ENCODE measurements at places on chromosomes 16 and 17.

DNA sequence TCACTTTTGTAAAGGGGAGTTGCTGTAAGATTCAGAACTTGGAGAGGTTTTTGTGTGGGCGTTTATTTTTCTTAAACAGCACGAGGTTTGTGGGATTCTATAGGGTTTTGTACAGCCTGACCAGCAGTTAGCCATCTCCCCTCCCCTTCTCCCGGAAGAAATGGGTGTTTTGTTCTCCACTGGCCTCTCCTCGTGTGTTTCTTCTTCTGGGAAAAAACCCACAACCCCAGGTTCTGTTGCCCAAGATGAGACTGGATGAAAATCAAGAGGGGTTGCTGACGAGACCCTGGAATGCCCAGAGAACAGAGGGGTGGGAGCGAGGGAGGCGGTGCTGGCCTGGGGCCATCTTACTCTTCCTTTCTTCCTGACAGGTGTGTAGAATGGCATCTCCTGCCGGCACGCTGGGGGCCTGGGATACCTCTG lies 186.1 kb downstream of the MSI2 start:
- DNase-seq = no peak

DNA sequence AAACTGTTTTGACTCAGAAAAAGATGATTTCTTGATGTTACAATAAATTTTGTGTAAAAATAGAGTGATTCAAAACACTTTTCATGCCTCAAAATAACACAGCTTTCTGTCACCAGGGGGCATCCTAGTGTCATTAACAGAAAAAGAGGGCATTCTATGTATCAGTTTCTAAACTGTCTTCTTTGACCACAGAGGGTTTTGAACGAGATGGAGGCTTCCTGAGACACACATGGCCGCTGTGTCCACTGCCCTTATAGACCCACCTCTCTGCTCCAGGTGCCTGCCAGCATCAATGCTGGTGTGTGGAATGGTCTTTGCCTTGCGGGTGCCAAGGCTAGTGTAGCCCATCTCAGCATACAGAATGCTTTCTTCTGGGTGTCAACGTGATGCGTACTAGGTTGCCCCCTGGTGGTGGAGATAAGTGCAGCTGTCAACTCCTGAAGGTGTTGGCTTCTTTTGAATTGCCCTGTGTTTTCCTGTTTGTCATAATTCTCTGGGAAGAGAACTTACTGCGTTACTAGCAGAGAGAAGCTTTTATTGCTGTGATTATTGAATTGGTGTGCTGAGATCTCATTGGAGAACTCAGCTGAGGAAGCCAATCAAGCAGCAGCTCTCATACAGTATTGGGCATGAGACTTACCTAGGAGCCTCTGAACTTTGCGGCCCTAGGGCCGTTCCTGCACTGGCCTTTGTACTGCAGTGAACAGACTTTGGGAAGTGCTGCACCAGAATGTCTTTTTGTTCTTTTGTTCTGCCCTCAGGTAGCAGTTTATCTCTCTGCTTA lies 38.6 kb downstream of the USP10 start:
- DNase-seq = peak; percentile 80

GRCh38 chr16:48946686-48947370 lies 334.8 kb downstream of the CBLN1 start:
- no peak for DNase-seq

DNA sequence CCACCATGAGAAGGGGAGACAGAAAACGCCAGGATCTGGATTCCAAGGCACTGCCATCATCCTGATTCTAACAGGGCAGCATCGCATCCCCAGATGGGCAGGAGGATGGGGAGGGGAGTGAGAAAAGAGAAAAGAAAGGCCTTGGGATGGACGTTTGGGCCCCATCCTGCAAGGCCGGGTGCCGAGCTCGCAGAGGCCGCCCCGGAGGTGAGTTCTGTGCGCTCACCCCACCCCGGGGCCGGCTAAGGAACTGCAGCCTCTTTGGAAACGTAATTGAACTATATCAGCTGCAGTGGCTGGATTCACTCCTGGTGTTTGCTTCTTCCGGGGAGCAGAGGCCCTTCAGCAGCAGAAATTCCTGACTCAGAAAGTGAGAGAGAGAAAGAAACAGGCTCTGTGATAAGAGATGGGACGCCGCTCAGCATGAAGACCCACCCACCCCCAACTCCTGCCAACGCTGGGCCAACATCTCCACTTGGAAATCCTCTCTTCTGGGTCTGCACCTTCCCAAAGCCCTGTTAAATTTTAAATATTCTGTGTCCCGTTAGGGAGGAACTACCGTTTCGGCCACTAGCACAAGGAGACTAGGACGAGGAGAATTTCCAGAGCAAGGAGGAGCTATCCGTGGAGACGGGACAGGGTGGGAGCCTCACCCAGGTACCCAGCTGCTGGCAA lies 8.5 kb upstream of the SSTR2 start:
- peak; percentile 71 for DNase-seq

- no peak for DNase-seq
Measured at GRCh38 chr17:35773129-35773528, 12.4 kb downstream of the C17orf50 start.

GRCh38 chr17:6303664-6304063 lies 131.3 kb downstream of the AIPL1 start:
- no peak for DNase-seq

DNA sequence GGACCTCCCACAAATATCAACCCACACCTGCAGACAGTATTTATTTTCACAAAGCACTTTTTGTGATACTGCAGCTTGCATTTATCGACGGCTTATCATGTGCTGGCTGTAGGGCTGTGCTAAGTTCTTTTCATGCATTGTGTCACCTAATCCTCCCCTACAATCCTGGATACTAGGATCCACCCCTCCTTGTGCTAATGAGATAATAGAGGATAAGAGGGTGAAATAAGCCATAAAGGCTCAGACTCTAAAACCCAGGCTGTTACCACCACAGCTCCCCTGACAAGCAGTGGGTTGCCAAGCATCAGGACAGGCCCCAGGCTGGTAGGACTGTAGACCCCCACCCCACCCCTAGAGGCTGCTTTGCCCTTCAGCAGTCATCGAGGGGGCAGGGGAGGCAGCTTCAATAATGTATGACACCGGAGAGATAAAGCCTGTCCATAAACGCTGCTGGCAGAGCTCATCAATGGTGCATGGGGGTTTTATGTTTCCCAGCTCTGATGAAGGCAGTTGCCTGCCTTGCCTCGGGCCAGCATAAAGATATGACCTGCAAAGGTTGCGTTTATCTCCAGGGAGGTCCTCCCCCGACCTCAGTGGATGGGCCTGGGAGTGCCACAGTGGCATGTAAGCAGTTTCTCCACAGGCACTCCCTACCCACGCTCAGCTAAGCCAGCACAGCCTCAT lies 73.9 kb upstream of the C16orf82 start:
- no peak for DNase-seq

GRCh38 chr17:55763856-55764255 lies 13.0 kb downstream of the PCTP start:
- DNase-seq = no peak

- peak; percentile 61 for DNase-seq
Measured at GRCh38 chr16:27972500-27972899, 91.0 kb downstream of the GSG1L start.

GRCh38 chr16:12576878-12577277 lies 226.8 kb downstream of the CPPED1 start:
- no peak for DNase-seq

DNA sequence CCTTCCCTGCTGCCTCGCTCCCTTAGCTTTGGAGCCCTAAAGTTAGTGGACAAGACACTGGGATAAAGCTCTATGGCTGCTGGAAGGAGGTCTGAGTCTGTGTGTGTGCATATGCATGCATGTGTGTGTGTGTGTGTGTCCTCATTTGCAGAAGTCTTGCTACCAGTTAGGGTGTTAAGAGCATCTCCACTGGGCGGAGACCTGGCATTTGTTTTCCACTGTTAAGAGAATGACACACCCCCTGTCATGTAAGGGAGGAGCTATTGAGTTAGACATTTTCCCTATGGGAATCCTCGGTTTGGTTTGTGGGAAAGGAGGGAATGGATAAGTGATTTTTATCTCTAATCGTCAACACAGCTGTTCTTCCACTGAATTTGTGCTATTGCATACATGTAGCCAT lies 24.8 kb upstream of the ARHGAP23 start:
- no peak for DNase-seq

DNA sequence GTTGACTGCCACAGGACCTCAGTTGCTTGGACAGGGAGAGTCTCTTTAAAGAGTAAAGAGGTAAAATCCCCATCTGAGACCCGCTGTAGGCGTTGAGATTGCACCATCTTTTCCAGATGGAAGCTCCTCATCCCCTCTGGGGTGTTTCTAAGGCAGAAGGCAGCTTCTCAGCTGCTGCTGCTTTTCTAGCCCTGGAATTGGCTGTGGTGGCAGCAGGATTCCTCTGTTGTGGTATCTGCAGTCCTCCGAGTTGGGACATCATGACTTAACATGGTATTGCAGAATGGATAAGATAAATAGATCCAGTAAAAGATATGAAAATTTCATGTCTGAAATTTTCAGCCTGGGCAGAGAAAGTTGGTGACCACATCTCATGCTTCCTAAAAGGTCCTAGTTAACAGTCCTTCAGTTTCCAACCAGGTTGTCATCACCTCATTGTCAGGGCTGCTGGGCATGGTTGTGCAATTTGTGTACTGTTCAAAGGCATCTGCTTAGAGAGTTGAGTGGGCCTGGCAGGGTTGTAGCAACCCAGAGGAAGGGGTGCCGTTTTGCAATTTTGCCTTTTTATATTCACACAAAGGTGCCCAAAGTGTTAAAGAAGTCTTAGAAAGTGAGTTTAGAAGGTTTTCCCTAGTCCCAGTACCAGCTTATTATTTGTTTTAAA lies 150.4 kb downstream of the SPECC1 start:
- DNase-seq = no peak

DNA sequence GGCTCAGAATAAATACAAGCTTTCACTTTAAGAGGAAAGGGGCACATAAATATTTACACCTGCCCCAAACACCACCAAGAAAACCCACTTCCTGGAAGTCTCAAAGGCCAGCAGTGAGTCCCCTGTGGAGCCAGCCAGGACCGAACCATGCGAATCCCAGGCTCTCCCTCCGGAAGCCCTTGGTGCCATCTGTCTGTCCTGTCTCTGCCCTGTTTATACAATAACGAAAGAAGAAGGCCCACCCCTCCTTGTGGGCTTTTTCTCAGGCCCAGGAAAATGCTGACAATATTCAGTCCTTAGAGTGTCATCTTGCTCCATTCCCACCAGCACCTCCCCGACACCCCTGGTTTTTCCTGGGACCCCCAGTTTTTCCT lies 3.6 kb upstream of the SLC6A4 start:
- DNase-seq = no peak

GRCh38 chr17:18362698-18363100 lies 651 bp downstream of the SHMT1 start:
- peak; percentile 49 for DNase-seq

DNA sequence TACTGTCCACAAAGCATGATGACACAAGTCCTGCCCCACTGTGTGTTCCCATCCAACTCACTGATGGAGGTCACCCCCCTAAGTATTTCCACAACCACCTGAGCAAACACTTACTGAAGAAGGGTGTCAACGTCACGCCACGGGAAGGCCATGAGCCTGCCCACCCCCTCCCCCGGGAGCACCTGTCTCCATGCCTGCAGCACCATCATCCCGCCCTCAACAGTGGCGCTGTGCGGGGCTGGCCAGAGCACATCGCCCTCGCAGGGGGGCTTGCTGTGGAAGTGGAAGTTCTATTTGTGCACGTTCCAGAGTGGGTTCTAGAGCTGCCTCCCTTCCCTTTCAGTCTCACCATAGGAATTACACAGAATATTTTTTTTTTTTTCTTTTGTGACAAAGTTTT lies 4.3 kb upstream of the MBTPS1 start:
- no peak for DNase-seq

DNA sequence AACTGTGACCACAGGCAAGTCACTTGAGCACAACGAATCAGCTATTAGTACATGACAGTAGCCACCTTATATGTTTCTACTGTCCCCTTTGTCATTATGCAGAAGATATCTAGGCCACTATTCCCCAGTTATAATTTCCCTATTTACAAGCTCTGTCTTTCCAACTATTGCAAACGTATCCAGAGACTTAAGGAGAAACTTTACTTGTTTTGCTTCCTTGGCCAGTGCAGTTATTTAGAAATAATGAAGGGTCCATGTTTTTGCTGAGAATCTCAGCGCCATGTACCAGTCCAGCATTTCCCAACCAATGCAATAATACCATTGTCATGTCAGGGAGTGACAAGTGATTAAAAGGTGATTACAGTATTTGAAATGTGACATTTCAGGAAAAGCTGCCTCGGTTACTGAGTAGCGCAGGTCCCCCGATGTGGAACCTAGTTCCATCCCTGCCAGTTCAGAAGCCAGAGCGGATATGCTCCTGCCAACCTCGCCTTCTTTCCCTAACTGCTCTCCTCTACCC lies 743 bp downstream of the ZNF624 start:
- DNase-seq = peak; percentile 47

- no peak for DNase-seq
Measured at GRCh38 chr17:49548051-49548505, 27.6 kb upstream of the NXPH3 start.

DNA sequence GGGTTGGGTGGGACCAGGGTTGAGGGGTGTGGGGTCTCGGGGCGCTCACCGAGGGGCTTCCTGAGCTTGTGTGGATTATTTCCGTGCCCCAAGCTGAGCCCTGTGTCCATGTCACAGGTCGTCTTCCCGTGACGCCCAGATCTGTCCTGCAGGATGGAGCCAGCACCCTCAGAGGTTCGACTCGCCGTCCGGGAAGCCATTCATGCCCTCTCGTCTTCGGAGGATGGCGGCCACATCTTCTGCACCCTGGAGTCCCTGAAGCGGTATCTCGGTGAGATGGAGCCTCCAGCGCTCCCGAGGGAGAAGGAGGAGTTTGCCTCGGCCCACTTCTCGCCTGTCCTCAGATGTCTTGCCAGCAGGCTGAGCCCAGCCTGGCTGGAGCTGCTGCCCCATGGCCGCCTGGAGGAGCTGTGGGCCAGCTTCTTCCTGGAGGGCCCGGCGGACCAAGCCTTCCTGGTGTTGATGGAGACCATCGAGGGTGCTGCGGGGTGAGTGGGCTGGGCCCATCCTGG lies 1.0 kb downstream of the TELO2 start:
- peak; percentile 63 for DNase-seq

GRCh38 chr17:41613277-41614082 lies 913 bp upstream of the KRT16 start:
- DNase-seq = no peak

GRCh38 chr17:67022451-67022810 lies 21.9 kb upstream of the CACNG1 start:
- DNase-seq = no peak

DNA sequence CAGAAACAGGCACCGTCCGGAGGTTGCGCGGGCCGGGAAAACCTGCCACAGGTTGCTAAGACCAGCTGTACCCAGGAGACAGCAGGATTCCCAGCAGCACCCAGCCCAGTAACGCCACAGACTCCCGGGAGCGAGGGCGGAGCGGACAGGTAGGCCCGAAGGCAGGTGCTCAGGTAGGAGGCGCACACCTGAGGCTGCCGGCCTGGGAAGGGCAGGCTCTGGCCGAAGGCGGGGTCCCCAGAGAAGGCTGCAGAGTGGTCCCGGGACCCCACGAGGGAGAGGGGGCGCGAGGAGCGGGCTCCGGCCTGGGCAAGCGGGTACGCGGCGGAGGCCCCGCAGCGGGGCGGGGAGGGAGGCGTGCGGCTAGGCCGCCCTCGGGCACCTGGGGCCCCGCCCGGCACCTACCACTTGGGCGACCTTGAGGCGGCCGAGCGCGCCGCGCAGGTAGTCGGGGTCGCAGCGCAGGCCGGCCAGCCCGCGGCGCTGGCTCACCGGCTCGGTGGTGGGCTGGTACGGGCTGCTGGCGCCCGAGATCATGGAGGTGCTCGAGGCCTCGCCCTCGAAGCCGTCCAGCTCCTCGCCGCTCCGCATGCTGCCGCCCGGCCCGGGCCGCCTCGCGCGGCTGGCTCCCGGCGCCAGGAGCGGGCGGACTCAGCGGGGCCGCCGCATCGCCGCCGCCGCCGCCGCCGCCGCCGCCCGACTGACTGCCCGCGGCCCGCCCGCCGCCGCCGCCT lies 441 bp downstream of the CMTM4 start:
- no peak for DNase-seq

- DNase-seq = no peak
Measured at GRCh38 chr17:35116845-35117244, 2.8 kb downstream of the RAD51D start.

Measured in cerebellar cortex (tissue), 1 donor.